ENCODE measurements at places on chromosomes 5 and 9.

DNA sequence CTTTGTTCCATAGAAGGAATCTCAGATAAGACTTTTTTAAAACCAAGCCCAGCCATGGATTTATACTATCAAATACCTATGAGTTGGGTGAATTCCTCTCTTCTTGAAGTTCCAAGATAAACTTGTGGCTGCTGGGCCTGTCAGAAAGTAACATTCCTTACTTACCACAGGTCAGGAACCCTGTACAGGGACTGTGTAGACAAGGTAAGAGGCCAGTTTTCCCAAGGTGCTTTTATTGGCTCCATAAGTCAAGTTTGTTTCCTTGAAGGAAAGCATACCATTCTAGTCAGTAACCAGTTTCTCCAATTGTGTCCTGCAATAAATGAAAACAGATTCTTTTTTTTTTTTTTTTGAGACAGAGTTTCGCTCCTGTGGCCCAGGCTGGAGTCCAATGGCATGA, 8.8 kb upstream of the CLTB start:
- no peak for DNase-seq

- DNase-seq = peak; percentile 84
Observed at GRCh38 chr5:107571621-107572536, 98.9 kb downstream of the EFNA5 start.

GRCh38 chr9:27701016-27701415, 127.7 kb upstream of the C9orf72 start:
- DNase-seq = no peak

GRCh38 chr9:80932947-80933780, 756.2 kb downstream of the TLE1 start:
- DNase-seq = no peak

DNA sequence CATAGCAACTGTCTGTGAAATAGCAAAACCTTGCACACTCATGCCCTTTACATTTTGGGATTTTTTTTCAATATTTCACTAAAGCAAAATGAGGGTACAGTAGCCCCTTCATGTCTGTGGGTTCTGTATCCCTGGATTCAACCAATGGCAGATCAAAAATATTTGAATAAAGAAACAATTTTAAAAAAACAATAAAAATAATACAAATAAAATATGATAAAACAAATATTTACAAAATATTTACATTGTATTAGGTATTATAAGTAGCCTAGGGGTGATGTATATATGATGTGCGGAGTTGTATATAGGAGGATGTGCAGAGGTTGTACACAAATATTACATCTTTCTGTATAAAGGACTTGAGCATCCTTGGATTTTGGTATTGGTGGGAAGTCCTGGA, 67.3 kb upstream of the CDH10 start:
- no peak for DNase-seq

DNA sequence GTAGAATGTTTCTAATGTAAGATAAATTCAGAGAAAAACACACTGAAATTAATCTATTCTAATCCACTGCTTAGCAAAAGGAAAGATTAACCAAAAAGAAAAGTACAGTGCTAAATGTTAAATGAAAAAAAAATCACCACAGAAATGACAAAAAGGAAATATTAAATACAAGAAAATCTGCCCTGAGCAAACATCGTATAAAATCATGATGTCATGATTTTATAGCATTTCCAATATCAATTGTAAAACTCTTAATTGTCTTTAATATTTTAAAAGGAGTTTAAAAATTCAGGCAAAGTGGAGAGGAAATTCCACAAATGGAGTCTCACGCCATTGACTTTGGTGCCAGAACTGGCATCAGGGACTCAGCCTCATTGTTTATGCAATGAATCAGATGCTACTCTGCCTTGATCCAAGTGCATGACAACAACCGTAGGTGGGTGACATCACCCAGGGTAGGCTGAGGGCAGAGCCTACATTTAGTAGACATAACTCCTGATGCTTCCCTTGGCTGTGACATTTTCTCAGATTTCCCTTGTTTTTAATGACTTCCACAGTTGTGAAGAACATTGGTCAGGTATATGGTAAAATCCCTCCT, 696.8 kb downstream of the SEMA5A start:
- DNase-seq = no peak

GRCh38 chr5:73273379-73274050, 100.5 kb downstream of the TMEM174 start:
- DNase-seq = peak; percentile 25

DNA sequence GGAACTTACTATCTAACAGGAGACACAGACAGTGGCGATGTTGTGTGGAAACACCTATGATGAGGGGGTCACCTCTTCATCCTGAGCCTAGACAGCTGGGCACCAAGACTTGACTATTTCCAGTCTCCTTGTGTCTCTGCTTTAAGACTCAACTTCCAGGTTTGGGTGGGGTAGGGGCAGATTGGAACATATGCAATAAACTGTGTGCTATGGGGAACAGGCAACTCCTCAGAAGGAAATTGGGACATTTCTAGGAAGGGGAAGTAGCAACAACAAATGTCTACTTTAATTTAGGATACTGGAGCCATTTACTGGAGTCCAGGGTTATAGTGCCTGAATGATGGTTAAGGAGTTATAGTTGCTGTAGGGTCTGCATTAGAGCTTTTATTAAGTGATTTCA, 57.3 kb downstream of the FGF18 start:
- no peak for DNase-seq

DNA sequence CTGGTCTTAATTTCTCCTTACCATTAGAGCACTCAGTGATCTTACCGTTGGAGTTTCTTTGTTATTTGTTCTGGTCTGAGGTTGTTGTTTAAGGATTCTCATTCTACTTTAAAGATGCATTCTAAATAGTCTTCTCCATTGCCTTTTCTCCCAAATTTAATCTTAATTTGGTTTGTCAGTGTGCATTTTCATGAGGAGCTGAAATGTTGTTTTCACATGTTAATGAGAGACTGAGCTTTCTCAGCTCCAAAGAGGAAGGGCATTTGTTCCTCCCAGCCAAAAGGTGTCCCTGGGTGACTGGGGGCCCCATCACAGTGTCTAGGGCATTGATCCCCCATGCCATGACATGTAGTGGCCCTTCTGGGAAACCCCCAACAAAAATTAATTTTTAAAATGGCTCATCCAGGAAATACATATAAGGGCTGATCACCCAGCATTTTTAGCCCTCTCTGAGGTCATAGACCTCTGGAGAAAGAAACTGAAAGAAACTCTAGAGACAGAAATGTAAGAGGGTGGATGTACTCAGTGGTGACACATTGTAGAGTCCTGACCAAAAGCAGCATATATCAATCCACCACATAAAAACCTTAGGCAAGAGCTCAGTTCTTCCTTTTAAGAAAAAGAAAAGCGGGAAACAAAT, 240.4 kb upstream of the RAI14 start:
- no peak for DNase-seq

GRCh38 chr9:88583901-88584596, 49.1 kb downstream of the NXNL2 start:
- no peak for DNase-seq

GRCh38 chr9:76526026-76526425, 67.0 kb downstream of the GCNT1 start:
- DNase-seq = no peak

DNA sequence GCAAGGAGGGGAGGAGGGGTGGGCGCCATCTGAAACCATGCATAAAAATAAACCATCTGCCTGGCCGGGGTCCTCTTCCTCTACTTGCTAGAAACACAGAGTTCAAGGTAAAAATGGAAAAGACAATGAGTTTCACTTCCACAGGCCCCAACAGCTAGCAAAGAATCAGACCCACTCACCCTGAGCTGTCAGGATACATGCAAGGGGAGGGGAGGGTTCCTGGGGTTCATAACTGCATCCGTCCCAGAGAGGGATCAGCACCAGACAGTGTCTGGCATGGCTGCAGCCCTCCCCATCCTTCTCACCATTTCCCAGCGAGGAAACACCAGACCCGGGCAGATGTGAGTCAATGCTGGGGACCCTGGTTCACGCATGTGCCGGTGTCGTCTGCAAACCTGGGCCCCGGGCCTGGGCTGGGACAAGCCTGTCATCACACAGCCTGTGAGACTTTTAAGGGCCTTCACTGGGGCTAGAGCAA, 55.4 kb downstream of the SEMA4D start:
- peak; percentile 76 for DNase-seq

GRCh38 chr9:127112056-127112455, 10.4 kb downstream of the ANGPTL2 start:
- DNase-seq = no peak

DNA sequence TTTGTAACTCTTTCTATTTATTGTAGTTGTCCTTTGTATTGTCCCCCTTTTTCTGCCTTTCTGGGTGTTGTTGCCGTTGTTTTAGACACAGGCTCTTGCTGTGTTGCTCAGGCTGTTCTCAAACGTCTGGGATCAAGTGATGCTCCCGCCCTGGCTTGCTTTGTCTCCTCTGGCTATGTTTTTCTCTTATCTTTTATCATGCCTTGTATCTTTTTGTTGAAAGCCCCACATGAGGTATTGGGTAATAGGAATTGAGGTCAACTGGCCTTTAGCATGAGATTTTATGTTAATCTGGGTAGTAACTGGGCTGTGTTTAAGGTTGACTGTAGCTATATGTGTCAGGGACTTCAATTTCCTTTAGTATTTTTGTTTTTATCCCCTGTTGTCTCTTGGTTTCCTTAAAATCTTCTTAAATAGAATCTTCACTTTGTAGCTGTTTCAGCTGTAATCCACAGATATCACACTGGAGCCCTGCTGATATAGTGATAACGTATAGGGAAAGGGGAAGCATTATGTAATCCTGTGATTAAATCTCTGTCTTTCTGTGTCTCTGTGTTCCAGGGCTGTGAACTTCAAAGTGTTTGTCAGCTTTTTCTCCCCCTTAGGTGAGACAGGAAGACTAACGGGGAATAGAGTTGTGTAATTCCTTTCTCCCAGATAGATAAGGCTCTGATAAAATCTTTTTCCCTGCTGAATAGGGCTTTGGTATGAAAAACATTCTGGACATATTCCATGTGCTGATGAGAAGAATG, 25.9 kb upstream of the CACNA1B start:
- DNase-seq = no peak

DNA sequence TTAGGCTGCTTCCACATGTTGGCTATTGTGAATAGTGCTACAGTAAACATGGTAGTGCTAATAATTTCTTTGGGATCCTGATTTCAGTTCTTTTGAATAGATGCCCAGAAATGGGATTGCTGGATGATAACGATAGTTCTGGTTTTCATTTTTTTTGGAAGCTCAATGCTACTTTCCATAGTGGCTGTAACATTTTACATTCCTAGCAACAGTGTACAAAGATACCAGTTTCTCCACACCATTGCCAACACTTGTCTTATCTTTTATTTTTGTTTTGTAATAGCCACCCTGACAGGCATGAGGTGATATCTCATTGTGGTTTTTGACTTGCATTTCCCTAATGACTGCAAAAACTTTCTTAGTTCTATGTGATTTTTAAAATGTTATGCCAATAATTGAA, 68.8 kb upstream of the LRRC70 start:
- DNase-seq = no peak

DNA sequence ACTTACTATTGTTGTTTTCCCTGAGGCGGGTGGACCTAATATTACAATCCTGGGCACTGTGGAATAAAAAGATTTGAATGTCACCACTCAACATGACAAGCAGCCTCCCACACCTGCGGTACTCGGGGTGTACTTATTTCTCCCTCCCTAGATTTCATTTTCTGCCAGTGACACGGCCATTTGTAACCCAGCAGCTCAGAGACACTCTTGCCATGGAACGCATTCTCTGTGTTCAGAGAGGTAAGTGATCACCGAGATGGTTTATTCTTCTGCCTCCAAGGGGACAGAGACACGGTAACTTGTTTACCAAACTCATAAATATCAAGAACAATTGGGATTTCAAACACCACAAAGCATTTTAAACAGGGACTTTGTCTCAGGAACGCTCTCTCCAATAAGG, 11.2 kb downstream of the AK8 start:
- no peak for DNase-seq

DNA sequence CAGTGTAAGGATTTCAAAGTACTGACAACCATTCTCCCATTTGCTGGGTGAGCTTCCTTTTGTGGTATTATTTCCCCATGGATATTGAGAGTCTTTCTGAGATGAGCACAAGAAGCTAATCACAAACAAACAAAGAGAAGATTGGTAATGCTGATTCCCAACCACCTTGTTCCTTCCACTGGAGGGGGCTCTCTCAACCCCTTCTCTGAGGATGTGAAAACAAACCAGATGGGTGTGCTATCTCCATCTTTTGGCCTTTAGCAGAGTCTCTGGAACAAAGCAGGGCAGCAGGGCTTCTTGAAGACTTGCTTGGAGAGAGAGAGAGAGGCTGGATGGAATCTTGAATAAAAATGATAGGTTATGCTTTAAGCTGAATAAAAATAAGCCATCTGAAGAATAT, 576.7 kb upstream of the ZNF462 start:
- peak; percentile 17 for DNase-seq

DNA sequence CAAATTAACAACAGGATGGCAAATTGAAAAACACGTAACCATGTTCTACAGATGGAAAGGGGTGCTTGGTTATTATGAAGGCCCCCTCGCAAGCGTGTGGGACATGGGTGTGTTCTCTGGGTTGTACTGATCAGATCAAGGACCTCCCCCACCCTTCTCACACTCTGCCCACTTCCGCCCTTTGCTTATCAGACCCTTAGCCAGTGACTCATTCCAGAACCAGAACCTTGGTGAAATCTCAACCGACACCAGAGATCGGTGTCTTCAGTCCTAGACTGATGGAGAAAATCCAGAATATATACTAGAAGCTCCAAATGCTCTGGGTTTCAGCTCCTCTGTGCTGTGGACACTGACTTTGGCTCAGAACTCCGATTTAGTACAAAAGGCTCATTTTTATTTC, 64.9 kb downstream of the PTTG1 start:
- no peak for DNase-seq

- no peak for DNase-seq
Observed at GRCh38 chr5:88678770-88679381, 204.1 kb downstream of the MEF2C start.

DNA sequence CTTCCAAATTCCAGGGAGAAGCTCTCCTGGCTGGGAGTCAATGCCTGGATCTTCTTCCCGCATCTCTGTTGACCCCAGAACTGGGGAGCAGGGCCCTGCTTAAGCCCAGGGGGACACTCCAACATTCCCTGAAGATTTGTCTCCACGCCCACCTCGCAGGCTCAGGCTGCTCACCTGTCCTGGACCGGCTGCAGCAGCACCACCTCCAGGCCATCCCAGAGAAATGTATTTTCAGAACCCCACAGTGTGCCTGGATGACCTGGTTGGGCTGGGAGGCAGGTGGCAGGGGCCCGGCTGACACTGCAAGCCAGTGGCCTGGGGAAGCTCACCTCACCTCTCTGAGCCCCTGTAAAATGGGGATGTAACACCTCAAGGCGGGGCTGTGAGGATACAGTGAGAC, 27.1 kb upstream of the ZBTB43 start:
- DNase-seq = no peak

DNA sequence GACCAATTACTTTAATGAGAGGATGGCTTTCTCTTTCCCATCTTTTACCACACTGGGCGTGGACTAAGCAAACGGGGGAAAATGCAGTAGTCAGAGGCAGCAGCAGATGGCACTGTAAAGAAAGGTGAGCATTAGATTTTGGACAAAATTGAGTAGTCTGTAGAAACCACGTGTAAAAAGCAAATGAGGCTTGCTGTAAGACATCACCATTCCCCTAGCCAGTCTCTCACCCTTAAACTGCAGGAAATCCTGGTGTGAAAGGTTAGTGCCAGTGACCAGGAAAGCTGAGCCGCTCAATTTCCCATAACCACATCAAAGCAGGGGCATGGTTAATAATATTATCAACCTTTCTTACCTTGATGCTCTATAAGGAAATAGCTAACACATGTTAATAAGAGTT, 31.8 kb downstream of the SPATA31C2 start:
- peak; percentile 28 for DNase-seq
